ENCODE measurements at places on chromosomes 1 and 21.

DNA sequence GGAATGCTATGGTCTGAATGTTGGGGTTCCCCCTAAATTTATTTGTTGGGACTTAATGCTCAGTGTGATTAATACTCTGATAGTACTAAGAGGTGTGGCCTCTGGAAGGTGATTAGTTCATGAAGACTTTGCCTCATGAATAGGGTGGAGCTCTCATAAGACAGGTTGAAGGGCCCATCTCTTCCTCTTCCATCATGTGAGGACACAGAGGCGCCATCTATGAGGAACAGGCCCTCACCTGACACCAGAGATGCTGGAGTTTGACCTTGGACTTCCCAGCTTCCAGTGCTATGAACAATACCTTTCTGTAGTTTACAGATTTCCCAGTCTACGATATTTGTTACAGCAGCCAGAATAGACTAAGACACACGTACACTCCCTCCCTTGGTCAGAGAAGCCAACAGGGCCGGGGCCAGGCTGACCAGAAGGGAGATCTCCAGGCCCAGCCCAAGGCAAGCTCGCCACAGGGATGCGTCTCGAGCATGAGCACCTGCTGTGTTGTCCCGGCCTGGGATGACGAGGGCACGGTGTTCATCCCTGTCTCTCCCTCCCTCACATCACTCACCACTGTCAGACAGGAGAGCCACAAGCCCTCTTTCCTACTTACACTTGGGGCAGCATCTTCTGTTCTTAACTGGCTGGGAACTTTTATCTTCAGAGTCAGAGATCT lies 4.7 kb upstream of the ABCG1 start:
- no peak for DNase-seq

- no peak for DNase-seq
Measured at GRCh38 chr1:218817071-218817470, 356.6 kb upstream of the LYPLAL1 start.

DNA sequence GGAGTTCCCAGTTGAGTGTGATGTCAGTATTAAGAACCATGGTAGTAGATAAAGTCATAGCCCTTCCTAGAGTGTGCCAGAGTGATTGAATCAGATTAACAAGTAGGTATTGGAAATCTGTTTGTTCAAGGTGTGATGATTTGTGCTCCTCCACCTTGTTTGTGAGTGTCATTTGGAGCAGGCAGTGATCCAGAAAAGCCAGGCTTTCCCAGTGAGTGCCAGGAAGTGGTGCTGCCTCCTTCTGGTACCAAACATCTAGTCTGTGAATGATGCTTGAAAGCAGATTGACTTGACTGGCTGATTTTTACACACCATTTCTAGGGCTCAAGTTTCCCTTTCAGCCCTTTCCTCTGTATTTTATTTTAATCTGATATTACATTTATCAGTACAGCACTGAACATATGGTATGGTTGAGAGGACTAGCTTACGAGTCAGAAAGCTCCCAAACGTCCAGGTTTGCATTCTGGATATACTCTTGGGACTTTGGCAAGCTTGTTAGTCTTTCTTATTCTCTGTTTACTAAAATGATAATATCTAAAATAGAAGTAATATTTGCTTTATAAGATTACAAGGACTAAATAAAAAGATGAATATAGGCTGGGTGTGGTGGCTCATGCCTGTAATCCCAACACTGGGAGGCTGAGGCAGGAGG lies 100.7 kb downstream of the PATJ start:
- no peak for DNase-seq

DNA sequence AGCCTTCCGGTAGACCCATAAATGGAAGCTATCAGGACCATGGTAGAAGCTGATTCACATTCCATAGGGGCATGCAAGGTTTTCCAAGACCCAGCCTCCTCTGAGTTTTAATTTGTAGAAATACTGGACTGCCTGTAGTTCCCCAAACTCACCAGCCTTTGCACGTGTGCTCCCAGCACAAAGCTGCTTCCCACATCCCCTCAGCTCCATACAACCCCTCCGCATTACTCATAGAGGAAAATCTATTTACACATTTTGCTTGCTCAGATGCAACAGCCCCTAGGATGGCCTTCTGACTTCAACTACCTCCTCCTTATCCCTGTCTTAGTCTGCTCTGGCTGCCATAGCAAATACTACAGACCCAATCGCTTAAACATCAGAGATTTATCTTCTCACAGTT lies 336.2 kb downstream of the SETD4 start:
- DNase-seq = no peak

DNA sequence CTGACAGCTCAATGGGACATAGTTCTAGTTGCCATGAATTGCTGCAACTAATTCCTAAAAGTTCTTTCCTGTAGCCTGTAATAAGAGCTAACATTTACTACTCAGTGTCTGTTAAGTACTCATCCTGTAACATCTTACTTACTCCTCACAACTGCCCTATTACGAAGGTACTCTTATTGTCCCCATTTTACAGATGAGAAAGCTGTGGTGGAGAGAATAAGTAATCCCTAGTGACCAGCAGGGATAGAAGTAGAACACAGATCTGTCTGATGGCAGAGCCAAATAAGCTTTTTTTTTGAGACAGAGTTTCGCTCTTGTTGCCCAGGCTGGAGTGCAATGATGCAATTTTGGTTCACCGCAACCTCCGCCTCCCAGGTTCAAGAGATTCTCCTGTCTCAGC lies 3.1 kb downstream of the STK40 start:
- no peak for DNase-seq

GRCh38 chr1:183633676-183634343 lies 1.8 kb downstream of the ARPC5 start:
- peak; percentile 89 for DNase-seq

DNA sequence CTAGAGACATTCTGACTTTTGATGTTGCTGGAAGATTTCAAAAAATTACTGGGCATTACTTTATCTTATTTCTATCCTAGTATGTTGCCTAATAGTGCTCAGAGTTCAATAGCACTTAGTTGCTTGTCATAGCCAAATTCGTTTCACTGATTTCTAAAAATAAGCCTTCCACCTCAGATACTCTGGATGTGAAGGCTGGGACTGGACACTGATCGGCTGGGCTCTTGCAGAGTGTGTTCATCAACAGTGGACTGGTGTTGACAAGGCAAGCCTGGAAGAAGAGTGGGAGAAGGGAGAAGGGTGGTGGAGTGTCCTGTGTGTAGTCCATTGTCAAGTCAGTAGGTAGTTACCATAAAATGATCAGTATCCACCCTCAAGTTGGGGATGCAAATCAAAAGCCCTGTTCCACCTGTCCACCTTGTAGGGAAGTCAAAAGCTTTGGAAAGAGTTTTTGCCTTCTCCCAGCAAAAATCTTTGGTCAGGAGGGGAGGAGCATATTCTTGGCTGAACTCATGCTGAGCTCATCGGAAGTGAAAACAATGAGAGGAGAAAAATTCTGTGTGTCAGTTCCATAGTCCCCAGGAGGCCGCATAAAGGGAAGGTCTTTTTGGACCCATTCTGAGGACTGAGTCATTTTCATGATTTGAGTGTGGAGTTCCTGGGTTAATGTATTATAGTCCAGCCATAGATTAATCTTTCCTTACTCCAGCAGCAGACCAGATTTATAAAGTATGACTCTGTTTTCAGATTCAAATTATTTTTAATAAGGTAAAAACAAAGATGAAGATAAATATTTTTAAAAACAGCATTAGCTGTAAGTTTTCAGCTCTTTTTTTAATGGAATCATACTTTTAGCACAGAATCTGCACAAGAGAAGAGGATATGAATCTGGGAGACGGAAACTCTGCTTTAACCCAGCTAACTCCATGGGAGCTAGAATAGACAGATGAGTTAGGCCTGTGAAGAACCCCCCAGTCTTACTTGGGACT lies 99.5 kb upstream of the BMP8A start:
- DNase-seq = peak; percentile 56

DNA sequence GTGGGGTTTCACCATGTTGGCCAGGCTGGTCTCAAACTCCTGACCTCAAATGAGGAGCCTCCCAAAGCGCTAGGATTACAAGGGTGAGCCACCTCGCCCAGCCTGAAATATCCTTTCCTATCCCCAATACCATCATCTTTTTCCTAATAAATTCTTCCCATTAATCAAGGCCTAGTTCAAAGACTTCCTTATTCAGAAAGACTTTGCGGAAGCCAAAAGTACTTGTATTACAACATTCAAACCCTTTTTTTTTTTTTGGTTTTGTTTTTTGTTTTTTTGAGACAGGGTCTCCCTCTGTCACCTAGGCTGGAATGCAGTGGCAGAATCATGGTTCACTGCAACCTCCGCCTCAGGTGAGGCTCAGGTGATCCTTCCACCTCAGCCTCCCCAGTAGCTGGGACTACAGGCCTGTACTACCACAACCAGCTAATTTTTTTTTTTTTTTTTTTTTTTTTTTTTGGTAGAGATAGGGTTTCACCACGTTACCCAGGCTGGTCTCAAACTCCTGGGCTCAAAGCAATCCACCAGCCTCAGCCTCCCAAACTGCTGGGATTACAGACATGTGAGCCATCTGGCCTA lies 7.6 kb downstream of the SLC19A2 start:
- DNase-seq = no peak

- no peak for DNase-seq
Measured at GRCh38 chr1:232468249-232468648, 161.7 kb downstream of the SIPA1L2 start.

DNA sequence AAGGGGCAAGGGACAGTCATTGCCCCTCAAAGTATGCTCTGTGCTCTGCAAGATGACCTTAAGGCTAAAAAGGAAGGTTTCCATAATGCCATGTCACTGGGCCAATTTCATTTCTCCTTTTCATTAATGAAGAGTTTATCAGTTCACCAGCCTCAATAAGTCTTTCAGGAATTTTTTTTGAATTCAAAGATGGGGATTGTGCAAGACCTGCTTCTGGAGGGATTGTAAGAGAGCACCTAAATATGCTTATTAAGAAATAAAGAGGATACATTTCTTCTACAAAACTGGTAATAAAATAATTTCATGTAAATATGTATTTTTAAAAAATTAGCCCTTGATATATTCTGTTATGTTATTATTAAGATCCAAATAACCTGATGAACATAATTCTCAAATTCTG lies 86.8 kb upstream of the RGS4 start:
- no peak for DNase-seq

DNA sequence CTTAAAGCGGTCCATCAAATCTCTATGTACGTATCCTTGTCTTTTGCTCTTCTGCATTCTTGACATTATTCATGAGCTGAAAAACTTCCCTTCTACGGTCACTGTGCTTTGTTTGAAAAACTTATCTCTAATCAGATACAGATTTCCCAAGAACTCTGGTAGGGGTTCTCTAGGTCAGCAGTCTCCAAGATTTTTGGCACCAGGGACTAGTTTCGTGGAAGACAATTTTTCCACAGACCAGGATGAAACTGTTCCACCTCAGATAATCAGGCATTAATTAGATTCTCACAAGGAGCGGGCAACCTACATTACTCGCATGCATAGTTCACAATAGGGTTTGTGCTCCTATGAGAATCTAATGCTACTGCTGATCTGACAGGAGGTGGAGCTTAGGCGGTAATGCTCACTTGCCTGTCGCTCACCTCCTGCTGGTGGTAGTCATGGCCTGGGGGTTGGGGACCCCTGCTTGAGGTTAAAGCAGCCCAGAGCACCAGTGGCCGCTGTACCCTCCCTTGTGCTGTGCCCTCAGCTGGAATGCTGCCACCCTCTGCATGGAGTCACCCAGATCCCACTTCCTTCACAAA lies 30.8 kb downstream of the AK2 start:
- no peak for DNase-seq

GRCh38 chr1:198714271-198714670 lies 75.4 kb downstream of the PTPRC start:
- DNase-seq = no peak

GRCh38 chr21:36255663-36256062 lies 64.3 kb upstream of the MORC3 start:
- no peak for DNase-seq

GRCh38 chr1:25556791-25557476 lies 13.5 kb downstream of the LDLRAP1 start:
- no peak for DNase-seq

GRCh38 chr1:30169269-30169668 lies 554.1 kb downstream of the MATN1 start:
- DNase-seq = no peak

DNA sequence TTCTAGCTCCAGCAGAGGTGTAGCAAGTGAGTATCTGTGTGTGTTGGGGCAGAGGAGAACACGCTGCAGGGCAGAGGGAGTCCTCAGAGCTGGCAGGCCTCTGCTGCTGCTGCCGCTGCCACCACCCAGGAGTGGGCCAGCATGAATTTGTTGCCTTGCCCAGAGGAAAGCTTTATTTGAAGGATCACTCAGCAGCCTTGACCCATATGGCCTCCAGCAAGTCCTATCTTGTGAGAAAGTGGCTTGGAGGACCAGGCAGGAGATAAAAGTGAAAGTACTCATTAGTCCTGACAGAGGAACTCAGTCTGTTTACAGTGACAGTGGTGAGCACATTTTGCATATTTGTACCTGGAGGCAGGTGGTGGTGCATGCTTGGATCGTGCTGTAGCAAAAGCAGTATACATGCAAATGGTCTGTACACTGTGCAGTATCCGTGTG lies 3.1 kb downstream of the TRAF5 start:
- DNase-seq = no peak

DNA sequence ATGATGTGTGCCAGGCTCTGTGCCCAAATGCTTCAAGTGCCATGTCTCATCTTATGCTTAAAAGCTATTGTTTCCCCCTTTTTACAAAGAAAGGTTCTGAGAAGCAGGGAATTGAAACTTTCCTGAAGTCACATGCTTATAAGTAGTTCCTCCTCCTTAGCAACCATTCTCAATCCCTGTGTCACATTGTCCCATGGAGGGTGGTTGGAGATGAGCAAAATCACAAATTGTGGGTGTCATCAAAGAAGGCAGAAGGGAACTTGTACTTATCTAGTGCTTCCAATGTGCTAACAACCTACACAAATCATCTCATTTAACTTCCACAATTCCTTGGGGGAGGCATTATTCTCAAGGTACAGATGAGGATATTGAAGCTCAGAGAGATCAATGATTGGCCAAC lies 10.1 kb upstream of the ERICH3 start:
- no peak for DNase-seq

GRCh38 chr1:66676613-66677298 lies 75.5 kb upstream of the DYNLT5 start:
- DNase-seq = no peak

DNA sequence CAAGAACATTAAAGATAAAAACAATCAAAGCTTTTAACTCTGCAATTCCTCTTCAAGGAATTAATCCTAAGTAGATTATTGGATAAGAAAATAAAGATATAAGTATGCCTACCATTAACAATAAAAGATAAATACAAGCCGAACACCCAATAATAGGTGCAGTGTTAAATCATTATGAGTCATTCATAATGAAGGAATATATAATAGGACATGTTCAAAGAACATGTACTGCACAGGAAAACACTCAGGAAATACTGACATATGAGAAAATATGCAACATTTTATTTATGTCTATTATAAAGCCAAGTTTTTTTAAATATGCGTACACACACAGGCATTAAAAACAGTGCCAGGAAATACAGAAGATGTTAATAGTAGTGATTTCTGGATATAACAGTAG lies 11.1 kb upstream of the EXO1 start:
- DNase-seq = no peak

DNA sequence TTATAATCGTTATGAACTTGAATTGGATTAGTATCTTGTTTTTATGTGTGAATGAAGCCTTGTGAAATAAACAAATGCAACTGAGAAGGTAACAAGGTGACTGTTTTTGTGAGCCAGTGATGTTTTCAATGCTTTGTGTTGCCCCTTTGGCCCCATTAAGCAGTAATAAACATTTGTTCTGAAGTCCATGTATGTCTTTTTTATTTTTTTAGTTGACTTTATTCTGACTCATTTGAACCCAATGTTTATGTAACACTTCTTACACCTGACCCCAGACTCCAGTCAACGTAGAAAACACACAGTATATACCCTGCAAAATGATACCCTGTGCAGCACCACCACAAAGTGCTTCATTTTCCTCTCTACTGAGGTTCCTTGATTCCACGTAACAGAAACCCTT lies 4.6 kb upstream of the CACYBP start:
- no peak for DNase-seq

Measured in HFF-Myc (cell line).